ENCODE measurements at places on chromosomes 3 and 15.

DNA sequence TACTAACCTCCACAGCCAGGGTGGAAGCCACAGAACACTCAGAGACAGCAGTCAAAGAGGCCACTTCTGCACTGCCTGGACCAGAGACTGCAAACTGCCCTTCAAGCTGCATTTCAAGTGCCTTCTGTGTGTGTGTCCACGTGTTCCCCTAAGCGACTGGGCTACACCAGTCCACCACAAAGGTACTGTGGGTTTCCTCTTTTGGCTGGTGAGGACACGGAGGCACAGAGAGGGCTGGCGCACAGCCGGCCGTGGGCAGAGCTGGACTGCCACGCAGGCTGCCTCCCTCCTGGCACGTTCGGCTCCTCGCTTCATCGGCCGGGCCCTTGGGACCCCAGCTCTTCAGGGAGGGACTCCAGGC, 60.9 kb downstream of the MGLL start:
- no peak for DNase-seq

DNA sequence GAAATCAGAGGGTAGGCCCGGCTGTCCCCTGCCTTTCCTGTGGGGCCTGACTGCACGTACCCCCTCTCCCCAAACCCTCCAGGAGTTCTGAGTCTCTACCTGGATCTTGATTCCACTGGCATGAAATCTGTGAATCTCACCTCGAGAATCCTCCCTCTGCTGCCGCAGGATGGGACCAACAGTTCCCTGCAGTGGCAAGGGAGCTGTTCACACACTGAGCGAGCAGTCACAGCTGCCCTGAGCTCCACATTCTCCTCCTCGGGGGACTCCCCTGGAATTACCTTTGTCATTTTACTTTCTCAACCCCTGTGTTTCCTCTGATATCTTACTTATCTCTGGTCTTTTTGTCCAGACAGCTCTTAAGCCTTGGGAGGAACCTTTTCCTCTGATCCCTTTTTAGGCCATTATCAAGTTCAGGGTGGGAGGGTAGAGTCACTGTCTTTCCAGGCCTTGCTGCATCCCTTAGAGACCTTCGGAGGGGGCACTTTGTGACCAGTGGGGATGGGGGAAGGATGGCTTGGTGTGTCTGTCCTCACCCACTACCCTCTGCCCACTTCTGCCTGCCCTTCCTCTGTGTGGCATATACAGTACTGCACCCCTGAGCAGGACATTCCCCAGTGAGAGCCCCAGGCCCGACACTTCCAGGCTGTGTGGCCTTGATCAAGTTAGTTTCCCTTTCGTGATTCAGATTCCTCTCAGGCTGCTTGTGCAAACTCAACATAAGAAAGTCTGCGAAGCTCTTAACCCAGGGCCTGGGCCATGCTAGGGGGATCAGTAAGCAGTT, 42.0 kb downstream of the CACNA2D3 start:
- no peak for DNase-seq

- no peak for DNase-seq
Observed at GRCh38 chr3:180705619-180706018, 26.3 kb upstream of the CCDC39 start.

- no peak for DNase-seq
Observed at GRCh38 chr3:123085293-123085931, 18.6 kb downstream of the PDIA5 start.

DNA sequence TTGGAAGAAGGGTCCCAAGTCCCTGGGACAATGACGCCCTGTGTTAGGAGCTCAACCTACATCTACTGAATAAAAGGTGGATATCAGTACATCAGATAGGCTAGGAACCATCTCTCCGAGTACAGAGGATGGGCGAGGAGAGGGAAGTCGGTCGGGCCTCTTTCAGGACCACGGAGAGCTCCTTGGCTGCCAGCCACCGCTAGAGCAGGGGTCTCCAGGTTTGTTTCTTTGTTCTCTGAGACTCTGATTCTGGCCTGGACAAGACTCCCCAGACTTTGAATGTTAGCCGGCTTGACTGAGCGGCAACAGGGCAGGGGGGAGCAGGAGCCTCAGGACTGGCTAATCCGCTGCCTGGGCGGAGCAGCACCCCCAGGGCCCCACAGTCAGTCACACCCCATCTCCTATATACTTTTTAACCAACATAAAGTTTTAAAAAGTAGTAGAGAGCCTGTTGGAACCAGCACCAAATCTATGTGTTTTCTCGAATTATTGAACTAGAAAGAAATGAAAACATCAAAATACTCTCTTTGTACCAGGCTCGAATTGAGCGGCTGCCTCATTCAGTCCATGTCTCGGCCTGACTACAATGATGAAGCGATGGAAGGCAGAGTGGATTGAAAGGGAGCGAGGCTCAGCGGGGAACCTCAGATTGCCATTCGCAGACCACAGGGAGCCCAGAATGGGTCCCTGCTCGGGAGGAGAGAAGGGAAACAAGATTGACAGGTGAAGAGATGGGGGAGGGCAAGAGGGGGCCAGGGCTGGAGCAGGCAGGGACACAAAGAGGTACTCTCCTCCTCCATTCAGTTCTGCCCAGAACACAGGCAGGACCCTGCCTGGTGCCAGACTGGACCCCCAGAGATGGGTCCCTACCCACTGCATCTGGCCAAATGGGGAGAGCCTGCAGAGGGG, 131.6 kb downstream of the TPRA1 start:
- no peak for DNase-seq

DNA sequence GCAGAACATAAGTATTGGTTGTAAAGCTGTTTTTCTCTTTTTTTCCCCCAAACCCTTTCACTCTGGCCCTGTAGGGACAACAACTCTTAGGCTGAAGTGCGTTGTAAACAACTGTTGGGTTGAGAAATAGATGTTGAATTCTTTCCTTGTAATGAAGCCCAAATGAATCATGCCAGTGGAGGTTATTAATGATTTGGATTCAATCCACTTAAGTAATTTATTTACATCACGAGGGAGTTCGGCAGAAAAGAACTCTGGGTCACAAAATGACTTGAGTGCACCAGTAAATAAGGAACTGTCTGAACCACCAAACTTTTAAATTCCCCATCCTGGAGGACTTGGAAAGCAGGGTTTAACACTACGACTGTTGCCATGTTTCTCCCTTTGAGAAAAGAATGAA, 218.9 kb downstream of the PDZRN3 start:
- DNase-seq: no peak

DNA sequence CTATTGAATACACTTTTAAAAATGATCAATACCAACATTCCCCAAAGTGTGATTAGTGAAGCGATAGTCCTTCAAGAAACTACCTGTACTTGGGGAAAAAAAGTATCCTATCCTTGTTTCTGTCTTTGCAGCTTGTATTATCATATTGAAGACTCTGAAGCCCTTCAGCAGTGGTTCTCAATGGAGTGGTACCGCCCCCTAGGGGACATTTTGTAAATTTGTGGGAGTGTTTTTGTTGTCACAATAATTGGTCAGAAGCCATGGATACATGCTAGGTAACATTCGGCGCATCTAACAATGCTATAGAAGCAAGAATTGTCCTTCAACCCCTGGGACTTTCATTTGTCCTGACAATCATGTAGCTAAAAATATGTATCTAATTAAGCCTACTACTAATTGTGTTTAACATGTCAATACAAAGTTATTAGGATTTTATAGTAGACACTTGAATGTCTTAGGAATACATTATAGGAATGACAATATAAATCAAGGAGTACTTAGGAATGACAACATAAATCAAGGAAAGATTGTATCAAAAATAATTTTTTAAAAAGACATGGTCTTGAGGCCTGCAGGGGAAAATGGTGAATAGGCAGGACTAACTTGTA, 53.7 kb downstream of the NMD3 start:
- no peak for DNase-seq

All from NCI-H1930 (cell line).